ENCODE measurements at places on chromosomes 5 and 9.

- no peak for DNase-seq
Observed at GRCh38 chr9:72790989-72791388, 161.9 kb downstream of the ALDH1A1 start.

DNA sequence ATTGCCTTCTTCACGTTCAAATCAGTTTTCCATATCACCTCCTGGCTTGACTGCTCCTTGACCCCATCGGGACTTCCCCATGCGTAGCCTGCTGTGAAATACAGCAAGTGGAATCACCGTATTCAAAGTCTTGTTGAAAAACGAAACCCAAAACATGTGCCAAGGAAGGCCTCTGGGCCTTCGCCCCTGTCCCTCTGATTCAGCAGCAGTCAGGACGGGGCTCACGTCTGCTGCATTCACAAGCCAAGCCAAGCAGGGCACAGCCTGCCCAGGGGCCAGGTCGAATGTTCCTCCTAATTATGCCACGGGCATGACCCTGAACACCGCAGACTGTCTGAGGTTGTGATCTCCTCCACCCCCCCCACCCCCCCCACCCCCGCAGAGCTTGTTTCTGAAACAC lies 960 bp upstream of the CTNND2 start:
- DNase-seq = no peak

GRCh38 chr9:130701059-130702022 lies 7.8 kb downstream of the EXOSC2 start:
- DNase-seq = peak; percentile 86

DNA sequence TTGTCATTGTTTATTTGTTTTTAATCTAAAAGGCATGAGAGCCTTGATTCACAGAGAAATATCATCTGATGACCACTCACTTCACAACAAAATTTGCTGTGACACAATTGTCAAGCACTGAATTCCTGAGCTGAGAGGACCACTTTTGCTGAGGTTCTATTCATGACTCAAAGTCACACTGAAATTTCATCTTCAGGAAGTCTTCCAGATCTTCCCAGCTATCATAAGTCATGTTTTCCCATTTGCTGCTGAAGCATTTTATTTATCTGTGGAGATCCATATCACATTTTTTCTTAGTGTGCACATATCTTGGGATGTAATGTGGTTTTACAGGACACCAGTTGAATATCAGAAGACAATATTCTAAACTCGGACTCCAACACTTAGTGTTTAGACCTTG lies 255.1 kb upstream of the TRIM32 start:
- DNase-seq = no peak

DNA sequence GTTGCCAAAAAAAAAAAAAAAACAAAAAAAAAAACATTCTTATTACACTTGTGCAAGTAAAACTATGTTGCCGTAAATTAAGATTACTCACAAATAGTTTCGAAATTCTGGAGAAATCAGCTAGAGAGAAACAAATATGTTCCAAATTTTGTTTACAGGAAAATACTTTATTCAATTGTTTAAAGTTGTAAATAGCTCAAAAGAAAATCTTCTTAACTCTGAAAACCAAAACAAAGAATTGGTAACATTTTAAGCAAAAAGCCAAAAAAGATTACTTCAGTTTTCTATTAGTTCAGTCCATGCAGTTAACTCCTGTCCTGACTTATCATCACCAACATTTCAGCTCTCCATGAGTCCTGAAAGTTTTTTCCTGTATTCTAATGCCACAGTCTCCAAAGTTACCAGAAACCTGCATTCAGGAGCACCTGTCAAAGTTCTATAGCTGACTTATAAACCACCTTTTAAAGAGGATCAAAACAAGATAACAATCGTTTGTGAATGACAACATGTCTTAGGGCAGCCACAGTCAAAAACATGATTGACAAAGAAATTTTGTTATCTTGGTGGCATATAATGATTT lies 194.1 kb downstream of the RANBP17 start:
- DNase-seq = no peak
